NCI-H510A (cell line): ENCODE measurements at places on chromosomes 16 and 17.

DNA sequence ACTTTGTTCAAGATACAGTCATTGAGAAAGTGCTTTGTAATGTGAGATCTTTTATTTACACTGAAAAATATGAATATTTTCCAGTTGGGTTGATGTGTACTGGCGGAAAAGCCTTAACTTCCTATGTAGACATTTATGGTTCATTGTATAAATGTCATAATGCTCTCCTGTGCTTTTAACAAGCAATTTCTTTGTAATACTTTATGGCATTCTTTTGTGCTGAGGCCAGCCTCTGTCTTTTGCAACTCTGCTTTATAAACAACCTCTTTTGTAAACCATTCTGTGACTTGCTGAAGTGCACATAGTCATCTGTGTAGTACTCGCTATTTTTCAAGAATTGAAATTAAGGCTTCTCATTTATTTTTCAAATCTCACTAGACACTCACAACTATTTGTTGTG is 291.2 kb downstream of the CDH11 start:
- DNase-seq = no peak

GRCh38 chr16:50365791-50366575 is 2.8 kb downstream of the BRD7 start:
- DNase-seq = no peak

GRCh38 chr16:23629516-23629915 is 11.6 kb downstream of the PALB2 start:
- DNase-seq = no peak

DNA sequence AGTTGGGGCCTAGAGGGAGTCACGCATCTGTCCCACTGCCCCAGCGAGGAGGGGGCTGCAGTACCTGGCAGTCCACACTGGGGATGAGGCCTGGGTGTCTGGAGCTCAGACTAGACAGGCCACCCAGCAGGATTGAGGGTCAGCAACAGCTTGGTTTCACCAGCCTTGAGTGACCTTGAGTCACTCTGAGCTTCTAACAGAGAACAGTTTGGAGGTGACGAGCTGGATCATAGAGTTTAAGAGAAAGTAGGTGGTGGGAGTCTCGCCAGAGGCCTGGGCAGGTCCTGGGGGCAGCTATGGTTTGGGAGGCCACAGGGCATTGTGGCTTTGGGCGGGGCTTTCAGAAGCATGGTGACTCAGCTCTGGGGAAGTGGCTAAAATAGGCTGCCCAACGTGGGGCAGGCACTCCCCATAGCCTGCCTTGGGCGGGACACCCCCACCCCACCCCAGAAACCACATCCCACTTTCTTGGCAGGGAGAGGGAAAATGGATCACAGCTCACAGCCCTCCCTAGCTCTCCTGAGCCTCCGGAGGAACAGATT is 20.5 kb downstream of the CDC42EP4 start:
- DNase-seq = no peak

GRCh38 chr16:85398050-85398451 is 215.1 kb upstream of the GSE1 start:
- no peak for DNase-seq

DNA sequence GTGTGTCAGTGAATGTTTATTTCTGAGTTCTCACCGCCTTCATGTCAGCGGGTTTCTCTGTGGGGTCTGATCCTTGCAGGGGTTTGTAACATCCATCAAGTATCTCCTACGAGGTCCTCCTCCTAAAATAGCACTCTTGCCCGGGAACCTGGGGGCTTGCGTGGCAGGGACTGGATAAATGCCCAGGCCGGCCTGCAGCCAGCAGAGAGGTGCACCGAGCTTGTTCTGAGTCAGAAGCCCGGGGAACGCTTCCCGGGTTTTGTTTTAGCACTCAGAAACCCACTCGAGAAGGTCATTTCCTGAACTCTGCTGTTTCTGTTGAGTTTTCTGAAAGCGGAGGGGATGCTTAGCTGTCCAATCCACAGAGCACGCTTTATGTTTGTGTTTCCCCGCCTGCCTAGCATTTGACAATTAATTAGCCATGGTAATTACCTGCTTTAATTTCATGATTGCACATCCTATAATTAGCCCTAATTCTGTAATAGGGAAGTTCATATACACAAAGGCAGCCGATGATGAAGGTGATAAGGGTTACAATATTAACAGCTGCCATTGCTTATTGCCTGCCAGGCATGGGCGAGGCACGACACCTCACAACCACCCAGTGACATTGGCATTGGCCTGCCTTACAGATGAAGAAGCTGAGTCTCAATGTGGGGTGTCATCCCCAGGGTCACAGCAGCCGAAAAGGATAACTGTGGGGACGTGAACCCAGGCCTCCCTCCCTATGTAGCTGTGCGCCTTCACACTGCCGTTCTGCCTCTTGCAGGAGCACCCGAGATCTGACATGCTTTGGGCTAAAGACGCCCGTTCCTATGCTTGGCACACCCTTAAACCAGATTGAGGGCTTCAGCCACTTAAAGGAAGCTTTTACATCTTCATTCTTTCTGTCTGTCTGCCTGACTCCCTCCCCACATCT is 333.1 kb downstream of the CPPED1 start:
- DNase-seq = no peak

DNA sequence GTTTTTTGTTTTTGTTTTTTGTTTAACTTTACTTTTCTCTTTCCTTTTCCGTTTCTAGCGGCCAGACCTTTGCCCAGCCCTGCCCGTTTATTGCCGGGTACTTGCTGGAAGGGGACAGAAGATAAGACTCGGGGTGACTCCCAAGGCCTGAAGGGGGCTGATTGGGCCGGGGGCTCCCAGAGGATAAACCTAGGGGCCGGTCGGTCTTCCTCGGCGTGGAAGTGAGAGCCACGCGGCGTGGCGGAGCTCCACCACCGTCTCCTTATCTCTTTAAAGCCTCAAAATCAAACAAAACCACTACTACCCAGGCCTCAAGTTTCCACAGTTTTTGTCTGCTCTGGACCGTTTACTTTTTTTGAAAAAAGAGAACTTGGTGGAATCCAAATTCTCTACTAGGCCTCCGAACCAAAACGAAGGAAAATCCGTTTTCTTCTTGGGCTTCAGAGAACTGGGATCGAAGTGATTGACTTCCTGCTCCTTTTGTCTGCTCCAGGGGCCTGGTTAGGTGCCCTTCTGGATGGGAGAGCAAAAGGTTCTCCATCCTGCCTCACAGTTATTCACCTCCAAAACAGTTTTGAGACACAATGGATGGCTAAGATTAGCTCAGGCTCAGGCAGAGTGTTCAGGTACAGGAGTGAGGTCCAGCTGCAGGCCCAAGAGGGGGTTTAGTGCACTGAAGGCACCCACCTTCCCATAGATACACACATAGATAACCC is 8.5 kb upstream of the HOXB9 start:
- no peak for DNase-seq

DNA sequence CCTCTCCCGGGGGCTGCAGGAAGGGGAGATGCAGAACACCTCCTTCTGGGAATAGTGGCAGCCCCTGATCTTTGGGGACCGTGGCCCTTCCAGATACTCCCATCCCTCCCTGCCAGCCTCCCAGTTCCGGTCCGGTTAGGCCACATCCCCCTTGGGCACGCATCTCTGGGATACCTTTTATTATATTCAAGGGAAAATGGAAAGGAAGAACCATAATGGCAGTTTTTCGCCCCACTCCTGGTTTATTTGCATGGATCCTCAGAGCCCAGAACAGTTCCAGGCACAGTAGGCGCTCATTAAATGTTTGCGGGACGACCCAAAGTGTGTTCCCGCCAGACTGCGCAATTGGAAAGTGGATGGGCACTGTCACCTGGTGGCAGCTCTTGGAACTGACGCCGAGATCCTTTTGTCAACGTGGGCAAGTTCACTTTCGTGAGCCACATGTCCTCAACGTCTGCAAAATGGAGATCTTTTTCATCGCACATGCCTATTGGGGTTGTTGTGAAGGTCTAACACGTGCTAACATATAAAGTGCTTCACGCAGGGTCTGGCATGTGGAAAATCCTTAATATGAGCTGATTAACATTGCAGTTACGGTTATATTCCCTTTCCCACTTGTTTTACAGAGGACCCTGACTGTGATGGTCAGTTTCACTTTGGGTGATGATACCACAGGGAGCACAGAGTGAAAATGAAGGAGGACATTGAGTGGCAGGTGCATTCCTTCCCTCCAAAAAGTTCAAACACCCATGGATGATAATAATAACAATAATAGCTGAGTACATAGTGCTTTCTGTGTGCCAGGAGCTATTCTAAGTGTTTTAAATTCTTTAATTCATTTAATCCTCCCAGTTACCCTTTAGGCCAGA is 1.7 kb upstream of the GPRC5B start:
- peak; percentile 70 for DNase-seq

GRCh38 chr17:77822302-77823030 is 136.0 kb upstream of the TNRC6C start:
- DNase-seq = no peak

DNA sequence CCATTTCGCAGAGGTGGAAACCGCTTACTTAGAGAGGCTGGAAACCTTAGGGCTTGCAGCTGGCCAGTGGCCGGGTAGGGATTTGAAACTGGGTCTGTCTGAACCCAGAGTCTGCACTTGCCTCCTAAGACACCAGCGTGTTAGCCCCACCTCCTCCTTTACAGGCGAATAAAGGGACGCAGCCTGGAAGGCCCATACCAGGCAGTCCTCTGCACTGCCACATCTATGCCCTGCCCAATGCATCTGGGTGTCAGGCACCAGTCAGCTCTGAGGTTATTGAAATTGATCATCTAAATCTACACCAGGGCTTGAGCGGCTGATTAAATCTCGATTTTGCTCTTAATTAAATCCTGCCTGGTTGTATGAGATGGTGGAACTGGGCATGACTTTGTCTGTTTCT is 19.9 kb upstream of the NAGS start:
- no peak for DNase-seq

DNA sequence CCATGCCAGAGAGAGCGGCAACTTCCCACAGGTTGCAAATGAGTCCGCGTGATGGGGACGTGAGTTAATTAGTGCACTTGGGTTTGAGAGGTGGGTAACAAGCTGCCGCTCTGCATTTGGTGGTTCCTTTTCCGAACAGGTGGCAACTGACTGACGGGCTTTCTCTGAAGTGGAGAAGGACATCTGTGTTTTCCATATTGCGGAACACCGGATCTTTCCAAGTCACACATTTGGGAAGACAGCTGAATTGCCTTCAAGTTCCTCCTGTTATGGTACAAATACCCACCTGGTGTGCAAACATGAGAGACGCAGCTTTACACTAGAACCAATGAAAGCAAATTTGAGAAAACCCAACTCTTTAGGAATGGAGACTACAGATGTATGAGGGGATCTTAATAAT is 451.3 kb upstream of the ZFHX3 start:
- no peak for DNase-seq

DNA sequence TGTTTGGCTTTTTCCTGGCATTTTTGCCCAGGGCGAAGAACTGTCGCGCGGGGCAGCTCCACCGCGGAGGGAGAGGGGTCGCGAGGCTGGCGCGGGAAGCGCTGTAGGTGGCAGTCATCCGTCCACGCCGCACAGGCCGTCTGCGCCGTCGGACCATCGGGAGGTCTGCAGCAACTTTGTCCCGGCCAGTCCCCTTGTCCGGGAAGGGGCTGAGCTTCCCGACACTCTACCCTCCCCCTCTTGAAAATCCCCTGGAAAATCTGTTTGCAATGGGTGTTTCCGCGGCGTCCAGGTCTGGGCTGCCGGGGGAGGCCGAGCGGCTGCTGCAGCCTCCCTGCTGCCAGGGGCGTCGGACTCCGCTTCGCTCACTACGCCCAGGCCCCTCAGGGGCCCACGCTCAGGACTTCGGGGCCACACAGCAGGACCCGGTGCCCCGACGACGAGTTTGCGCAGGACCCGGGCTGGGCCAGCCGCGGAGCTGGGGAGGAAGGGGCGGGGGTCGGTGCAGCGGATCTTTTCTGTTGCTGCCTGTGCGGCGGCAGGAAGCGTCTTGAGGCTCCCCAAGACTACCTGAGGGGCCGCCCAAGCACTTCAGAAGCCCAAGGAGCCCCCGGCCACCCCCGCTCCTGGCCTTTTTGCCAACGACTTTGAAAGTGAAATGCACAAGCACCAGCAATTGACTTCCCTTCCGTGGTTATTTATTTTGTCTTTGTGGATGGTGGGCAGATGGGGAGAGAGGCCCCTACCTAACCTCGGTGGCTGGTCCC is 2.3 kb upstream of the CBX4 start:
- DNase-seq = no peak

DNA sequence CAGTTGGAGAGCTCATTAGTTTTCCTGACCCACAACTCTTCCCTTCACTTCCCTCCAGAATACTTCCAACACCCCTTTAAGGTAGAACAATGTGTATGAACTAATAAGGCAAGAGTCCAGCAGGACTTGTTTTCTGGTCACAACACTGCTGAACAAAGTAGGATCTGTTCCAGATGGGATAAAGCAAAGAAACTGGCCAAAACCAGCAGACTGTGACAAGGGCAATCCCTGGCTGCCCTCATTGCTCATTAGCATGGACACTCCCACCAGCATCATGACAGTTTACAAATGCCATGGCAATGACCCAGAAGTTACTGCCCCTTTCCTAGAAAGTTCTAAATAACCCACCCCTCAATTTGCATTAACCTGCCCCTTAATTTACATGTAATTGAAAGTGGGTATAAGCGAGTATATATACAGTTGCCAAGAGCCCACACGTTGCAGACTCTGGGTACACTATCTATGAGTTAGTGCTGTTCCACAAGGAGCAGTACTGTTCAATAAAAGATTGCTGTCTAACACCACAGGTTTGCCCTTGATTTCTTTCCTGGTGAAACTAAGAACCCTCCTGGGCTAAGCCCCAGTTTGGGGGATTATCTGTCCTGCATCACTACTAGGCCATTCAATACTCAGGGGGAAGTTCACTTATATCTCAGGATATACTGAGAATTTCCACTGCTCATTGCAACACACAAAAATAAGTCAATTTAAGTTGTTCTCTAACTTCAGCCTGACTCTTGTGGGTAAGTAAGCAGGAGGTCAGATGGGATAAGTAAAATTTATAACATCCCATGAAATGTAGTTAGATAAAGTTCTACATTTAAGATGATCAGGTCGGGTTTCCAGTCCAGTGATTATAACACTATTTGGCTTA is 82.3 kb downstream of the SSH2 start:
- DNase-seq = no peak

- no peak for DNase-seq
Measured at GRCh38 chr17:79668344-79669250, 57.7 kb upstream of the RBFOX3 start.
